ENCODE measurements at places on chromosomes 1 and 21. TPM values are rescaled to one million over a fixed set of nuclear protein-coding genes. Genes with fewer than 3 reads are reported as not detected.

DNA sequence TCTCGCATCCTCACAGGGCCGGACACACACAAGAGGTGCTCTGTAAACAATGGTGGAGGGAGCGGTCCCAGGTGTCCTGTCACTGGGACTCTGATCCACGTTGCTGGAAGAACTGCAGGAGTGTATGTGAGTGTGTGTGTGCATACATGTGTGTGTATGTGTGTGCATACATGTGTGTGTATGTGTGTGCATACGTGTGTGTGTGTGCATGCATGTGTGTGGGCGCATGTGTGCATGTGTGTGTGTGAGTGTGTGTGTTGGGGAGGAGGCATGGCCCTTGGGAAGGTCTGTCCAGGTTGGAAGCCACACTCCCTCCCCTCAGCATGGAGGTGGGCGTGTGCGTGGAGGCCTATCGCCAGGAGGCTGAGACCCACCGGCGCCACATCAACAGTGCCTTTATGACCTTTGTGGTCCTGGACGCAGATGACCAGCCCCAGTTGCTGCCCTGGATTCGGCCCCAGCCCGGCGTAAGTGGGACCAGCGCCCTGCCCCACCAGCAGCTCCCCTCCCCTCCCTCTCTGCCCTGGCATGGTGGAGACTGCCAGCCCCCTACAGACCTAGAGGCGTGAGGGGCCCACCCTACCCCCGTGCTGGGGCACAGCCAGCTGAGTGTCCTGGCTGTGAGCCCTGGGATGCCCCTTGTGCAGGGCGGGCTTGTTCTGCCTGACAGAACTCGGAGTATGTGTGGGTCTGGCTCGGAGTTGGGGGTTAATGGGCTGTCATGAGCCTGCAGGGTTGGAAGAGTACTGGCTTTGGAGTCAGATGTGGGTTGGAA is 22.2 kb downstream of the FAM151A start:
- DNase-seq, result no peak

GRCh38 chr1:109241841-109242345 is 7.4 kb upstream of the CELSR2 start:
- DNase-seq, result no peak

Gene UTS2
- not detected for total RNA-seq

DNA sequence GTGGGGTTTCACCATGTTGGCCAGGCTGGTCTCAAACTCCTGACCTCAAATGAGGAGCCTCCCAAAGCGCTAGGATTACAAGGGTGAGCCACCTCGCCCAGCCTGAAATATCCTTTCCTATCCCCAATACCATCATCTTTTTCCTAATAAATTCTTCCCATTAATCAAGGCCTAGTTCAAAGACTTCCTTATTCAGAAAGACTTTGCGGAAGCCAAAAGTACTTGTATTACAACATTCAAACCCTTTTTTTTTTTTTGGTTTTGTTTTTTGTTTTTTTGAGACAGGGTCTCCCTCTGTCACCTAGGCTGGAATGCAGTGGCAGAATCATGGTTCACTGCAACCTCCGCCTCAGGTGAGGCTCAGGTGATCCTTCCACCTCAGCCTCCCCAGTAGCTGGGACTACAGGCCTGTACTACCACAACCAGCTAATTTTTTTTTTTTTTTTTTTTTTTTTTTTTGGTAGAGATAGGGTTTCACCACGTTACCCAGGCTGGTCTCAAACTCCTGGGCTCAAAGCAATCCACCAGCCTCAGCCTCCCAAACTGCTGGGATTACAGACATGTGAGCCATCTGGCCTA is 7.6 kb downstream of the SLC19A2 start:
- no peak for DNase-seq

GRCh38 chr1:11649237-11649623 is 5.0 kb downstream of the FBXO2 start:
- no peak for DNase-seq

GRCh38 chr1:169060919-169061639 is 45.4 kb upstream of the ATP1B1 start:
- DNase-seq, result no peak

Gene CFAP57
- total RNA-seq, result not detected

GRCh38 chr1:176919386-176920378 is 244.8 kb downstream of the ASTN1 start:
- no peak for DNase-seq

Data from left ventricle myocardium inferior (tissue), 1 donor.